Naive thymus-derived CD8-positive, alpha-beta T cell (primary cell): ENCODE measurements at places on chromosomes 2 and 18. TPM values are rescaled to one million over a fixed set of nuclear protein-coding genes. Genes with fewer than 3 reads are reported as not detected.

DNA sequence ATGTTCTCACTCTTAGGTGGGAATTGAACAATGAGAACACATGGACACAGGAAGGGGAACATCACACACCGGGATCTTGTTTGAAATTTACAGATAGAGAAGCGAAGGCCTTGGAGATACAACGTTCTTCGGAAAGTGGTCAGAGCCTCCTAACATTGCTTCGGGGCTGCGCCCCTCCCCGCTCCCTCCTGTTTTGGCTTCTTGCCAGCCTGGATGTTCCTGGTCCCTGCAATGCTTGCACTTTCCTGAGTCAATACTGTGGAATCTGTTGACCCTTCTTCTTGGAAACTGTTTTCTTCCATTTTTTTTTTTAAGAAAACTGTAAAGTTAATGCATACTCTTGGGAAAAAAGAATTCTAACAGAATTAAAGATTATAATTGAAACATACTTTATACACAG lies 360.8 kb downstream of the SOCS6 start:
- DNase-seq, result no peak
- H3K27me3 ChIP-seq, result no peaks in the 10 kb centered on the region
- peaks cover 37% of the 10 kb centered on the region for H3K4me1 ChIP-seq
- peaks cover 18% of the 10 kb centered on the region for H3K36me3 ChIP-seq
- no peak overlapping the region for H3K27ac ChIP-seq
- H3K4me3 ChIP-seq, result no peak overlapping the region

DNA sequence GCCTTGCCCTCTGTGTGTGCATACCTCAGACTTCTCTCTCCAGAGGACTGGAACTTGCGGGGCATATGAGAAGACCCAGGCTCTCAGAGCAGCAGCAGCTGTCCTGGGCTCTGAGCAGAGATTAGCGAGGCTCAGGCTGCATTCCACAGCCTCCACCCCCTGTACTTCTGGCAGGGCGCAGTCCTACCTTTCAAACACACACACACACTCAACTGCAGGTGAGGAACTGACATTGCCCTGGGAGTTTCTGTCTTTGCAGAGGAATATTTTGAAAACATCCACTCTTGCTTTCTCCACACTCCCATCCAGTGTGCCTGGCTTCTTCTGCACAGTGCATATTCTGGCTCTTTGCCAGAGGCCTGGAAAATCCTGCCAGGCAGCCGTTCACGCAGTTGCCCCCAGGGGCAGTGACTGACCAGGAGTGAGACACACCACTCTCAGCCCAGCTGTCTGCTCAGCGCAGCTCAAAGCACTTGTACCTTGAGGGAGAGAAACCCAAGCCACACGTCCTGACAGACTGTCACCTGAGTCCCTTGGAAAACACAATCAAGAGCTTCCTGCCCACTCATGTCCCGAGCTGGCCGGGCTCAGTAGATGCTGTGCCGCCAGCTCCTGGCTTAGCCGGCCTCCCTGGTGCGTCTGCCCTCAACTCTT lies 460.8 kb downstream of the RNF144A start:
- H3K4me3 ChIP-seq, result no peak overlapping the region
- H3K36me3 ChIP-seq, result no peaks in the 10 kb centered on the region
- H3K4me1 ChIP-seq, result no peaks in the 10 kb centered on the region
- H3K27ac ChIP-seq, result no peak overlapping the region
- DNase-seq, result no peak
- H3K27me3 ChIP-seq, result peaks cover 17% of the 10 kb centered on the region

DNA sequence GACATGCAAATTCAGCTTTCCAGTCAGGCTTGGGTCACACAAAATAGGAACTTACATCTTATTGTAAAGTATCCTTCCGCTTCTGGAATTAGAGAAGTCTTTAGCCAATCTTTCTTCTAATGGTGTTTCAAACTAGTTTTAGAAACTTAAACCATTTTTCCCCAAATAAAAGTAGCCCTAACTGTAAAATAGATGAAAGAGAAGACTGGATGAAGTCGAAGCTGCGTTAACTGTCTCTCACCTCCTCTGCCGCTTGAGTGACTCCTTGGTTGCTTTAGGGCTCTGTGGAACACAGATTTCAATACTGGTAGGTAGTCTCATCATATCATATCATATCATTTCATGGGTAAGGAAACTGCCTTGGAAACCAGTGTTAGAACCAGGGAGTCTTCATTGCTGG lies 498.4 kb downstream of the XIRP2 start:
- H3K27me3 ChIP-seq, result no peaks in the 10 kb centered on the region
- H3K4me1 ChIP-seq, result no peaks in the 10 kb centered on the region
- H3K27ac ChIP-seq, result no peak overlapping the region
- no peak overlapping the region for H3K4me3 ChIP-seq
- no peaks in the 10 kb centered on the region for H3K36me3 ChIP-seq

- peaks cover 16% of the 10 kb centered on the region for H3K27me3 ChIP-seq
- no peaks in the 10 kb centered on the region for H3K4me1 ChIP-seq
- H3K27ac ChIP-seq, result no peak overlapping the region
- H3K36me3 ChIP-seq, result no peaks in the 10 kb centered on the region
- DNase-seq, result no peak
- H3K4me3 ChIP-seq, result no peak overlapping the region
Observed at GRCh38 chr18:3305933-3306332, 44.0 kb downstream of the MYL12B start.

GRCh38 chr2:170503971-170504809 lies 210.9 kb upstream of the SP5 start:
- no peak for DNase-seq
- H3K4me1 ChIP-seq, result peaks cover 18% of the 10 kb centered on the region
- peaks cover 33% of the 10 kb centered on the region for H3K27me3 ChIP-seq
- H3K4me3 ChIP-seq, result no peak overlapping the region
- H3K36me3 ChIP-seq, result no peaks in the 10 kb centered on the region

DNA sequence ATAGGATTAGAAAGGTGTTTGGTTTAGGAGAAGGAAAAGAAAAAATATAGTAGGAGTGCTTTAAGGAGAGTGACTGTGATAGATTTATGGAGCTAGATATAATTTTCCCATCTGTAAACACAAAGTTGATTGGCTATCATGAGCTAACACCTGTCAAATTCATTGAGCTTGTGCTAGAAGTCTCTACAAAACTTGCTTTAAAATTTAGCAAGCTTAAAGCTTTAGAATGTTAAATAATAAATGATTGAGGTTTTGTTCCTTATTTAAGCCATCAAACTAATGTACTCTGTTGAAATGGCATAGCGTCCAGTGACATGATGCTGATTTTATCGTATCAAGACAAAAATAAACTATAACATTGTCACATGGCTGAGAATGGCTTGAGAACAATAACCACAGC lies 1497.4 kb upstream of the DDX18 start:
- no peak overlapping the region for H3K4me3 ChIP-seq
- H3K36me3 ChIP-seq, result peaks cover 8% of the 10 kb centered on the region
- H3K4me1 ChIP-seq, result no peaks in the 10 kb centered on the region
- H3K27ac ChIP-seq, result no peak overlapping the region
- H3K27me3 ChIP-seq, result no peaks in the 10 kb centered on the region

GRCh38 chr18:60027397-60027796 lies 127.6 kb downstream of the PMAIP1 start:
- no peak for DNase-seq
- H3K27ac ChIP-seq, result no peak overlapping the region
- H3K4me3 ChIP-seq, result no peak overlapping the region
- peaks cover 2% of the 10 kb centered on the region for H3K27me3 ChIP-seq
- H3K4me1 ChIP-seq, result no peaks in the 10 kb centered on the region
- H3K36me3 ChIP-seq, result no peaks in the 10 kb centered on the region

GRCh38 chr2:60947056-60947455 lies 65.7 kb downstream of the REL start:
- peaks cover 28% of the 10 kb centered on the region for H3K36me3 ChIP-seq
- DNase-seq, result no peak
- no peak overlapping the region for H3K27ac ChIP-seq
- no peak overlapping the region for H3K4me3 ChIP-seq

- H3K27me3 ChIP-seq, result peaks cover 12% of the 10 kb centered on the region
- H3K4me1 ChIP-seq, result no peaks in the 10 kb centered on the region
- H3K27ac ChIP-seq, result no peak overlapping the region
- no peak for DNase-seq
- no peak overlapping the region for H3K4me3 ChIP-seq
- H3K36me3 ChIP-seq, result peaks cover 8% of the 10 kb centered on the region
Observed at GRCh38 chr2:54350426-54350825, 94.4 kb upstream of the TSPYL6 start.

DNA sequence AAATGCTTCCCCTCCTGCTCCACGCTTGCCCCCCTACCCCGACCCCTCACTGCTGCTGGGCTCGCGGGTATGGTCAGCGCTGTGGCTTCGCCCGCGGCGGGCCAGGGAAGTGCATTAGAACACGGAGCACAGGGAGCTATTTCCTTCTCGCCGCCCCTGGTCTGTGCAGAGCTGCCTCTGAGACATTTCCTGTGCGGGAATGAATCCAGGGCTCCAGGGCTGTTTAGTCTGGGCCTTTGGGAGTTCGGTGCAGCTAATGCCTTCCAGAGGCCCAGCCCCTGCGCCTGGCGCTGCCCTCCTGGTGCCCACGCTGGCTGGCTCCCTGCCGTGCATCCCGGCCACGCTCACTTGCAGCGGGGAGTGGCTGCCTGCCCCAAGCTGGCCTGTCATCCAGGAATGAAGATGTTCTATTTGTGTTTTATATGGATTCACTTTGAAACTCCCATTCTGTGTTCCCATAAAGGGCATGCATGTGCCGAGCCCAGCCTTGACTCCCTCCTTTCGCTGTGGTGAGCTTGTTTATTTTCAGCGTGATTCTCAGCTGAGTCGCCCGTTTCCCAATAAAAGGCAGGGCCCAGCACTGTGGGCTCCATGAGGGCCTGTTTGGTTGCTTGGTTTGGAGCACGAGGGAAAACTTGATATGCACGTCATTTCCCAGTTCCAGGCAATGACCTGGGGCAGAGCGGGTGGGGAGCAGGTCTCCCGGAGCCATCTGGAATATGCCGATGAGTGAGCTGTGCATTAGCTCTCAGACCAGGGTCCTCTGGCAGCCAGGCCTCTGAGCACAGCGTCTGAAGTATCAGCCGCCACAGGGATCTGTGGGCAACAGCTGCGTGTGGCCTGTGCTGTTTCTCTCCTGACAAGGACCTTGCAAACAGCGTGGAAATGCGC lies 42.7 kb downstream of the SH3RF3 start:
- H3K4me3 ChIP-seq, result no peak overlapping the region
- peaks cover 32% of the 10 kb centered on the region for H3K4me1 ChIP-seq
- H3K27ac ChIP-seq, result no peak overlapping the region
- peaks cover 5% of the 10 kb centered on the region for H3K36me3 ChIP-seq
- DNase-seq, result no peak

DNA sequence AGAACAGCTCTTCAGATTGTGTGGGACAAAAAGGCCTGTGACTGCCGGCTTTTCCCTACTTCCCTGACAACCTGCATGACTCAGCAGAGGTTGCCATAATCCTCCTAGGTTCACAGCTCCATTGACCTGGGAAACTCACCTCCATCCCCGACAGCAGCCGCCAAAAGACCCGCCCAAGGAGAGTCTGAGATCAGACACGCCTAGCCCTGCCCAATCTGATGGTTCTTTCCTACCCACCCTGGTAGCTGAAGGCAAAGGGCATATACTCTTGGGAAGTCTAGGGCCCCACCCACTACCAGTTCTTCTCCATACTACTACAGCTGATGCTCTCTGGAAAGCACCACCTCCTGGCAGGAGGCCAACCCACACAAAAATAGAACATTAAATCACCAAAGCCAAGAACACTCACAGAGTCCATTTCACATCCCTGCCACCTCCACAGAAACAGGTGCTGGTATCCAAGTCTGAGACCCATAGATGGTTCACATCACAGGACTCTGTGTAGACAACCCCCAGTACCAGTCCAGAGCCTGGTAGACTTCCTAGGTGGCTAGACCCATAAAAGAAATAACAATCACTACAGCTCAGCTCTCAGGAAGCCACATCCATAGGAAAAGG lies 140.6 kb downstream of the NETO1 start:
- H3K27me3 ChIP-seq, result no peaks in the 10 kb centered on the region
- no peaks in the 10 kb centered on the region for H3K4me1 ChIP-seq
- no peak overlapping the region for H3K4me3 ChIP-seq
- no peak overlapping the region for H3K27ac ChIP-seq

DNA sequence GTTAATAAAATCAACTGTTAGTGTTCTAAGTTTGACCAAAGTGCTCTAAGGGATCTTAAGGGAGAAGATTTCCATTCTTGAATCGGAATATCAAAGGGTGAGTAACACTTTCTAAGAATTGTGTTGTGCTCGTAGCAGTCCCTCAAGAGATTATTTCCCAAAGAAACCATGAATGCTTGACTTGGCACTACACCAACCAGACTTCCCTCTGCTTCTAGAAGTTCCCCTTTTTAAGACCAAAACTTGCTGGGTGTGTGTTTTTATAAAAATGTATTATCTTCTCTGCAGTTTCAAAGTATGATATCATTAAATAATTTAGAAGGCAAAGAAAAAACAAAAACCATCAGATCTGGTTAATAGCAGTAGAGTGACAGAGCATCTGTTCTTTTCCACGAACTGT lies 522.0 kb upstream of the FAM98A start:
- no peak overlapping the region for H3K4me3 ChIP-seq
- DNase-seq, result no peak
- H3K27me3 ChIP-seq, result peaks cover 3% of the 10 kb centered on the region

GRCh38 chr2:10258726-10259125 lies 44.0 kb upstream of the HPCAL1 start:
- no peak for DNase-seq
- H3K27ac ChIP-seq, result no peak overlapping the region
- no peak overlapping the region for H3K4me3 ChIP-seq
- H3K36me3 ChIP-seq, result no peaks in the 10 kb centered on the region
- H3K27me3 ChIP-seq, result no peaks in the 10 kb centered on the region
- peaks cover 16% of the 10 kb centered on the region for H3K4me1 ChIP-seq

DNA sequence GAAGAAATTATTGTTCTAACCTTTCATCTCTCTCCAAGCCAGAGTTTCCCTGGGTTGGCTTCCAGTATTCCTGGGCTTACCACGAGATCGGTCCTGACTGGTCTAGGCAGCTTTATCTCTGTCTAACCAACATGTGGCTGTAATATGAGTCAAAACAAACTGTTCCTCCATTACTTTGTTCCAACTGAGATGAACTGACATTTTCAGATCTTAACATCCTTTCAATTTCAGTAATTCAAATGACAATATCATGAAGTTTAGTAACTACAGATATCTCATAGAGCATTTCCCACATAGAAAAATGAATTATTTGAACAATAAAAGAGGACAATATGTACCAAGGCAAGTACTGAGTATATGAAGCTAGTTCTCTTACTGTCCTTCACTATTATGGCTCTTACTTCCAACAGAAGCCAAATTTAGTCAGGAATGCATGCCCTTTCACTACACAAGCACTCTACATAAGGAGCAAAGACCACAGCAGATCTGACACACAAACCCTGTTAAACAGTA lies 15.5 kb downstream of the SLC25A12 start:
- DNase-seq, result no peak
- peaks cover 11% of the 10 kb centered on the region for H3K36me3 ChIP-seq
- H3K4me1 ChIP-seq, result peaks cover 11% of the 10 kb centered on the region
- H3K27ac ChIP-seq, result peak overlapping the region; percentile 48
- no peaks in the 10 kb centered on the region for H3K27me3 ChIP-seq

The PID1 gene
- total RNA-seq, result not detected

The IL1R2 gene
- not detected for total RNA-seq

The CRYGC gene
- total RNA-seq, result not detected

The SP100 gene
- total RNA-seq, result 209 TPM

The CAPN13 gene
- total RNA-seq, result not detected

The GTF3C2 gene
- total RNA-seq, result 96.5 TPM

The CSRNP3 gene
- total RNA-seq, result not detected

The DAPL1 gene
- total RNA-seq, result not detected
